ENCODE measurements at places on chromosomes 1 and 21.
A peak's percentile ranks its signal among the peaks of the same experiment; 100 is the strongest.

DNA sequence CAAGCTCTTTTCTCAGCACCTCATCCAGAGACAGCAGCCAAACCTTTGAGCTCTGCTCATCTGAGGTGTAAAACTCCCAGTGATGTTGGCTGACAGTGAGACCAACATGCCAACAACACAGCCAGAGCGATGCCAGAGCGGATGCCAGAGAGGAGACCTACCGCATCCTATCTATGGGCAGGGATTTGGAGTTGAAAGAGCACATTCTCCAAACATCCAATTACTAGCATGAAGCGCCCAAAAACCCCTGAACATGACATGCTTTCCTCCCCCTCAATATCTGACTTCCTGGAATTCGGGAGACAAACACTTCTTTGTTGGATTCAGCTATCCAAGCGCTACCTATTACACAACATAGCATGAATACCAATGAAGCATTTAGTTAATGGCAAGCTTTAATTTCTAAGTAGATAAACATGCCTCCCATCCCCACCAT lies 23.1 kb upstream of the PAXBP1 start:
- DNase-seq = no peak

- DNase-seq = no peak
Measured at GRCh38 chr1:176165573-176165972, 41.5 kb downstream of the COP1 start.

DNA sequence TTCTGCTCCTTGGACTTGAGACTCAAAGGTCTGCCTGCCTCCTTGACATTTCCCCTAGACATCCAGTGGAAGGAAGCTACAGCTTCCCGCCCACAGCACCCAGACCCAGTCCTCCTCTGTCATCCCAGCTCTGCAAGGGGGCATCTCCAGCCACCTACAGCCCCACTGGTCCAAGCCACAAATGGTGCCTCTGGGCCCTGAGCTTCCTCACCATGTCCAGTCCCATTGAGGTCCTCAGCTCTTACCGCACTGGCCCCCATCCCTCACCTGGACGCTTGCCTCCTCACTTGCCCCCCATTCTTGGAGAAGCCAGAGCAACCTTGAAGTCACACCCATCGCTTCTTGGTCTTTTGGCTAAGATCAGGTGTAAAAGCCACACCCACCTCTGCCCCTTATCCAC lies 13.2 kb downstream of the PODN start:
- DNase-seq = peak; percentile 51

- peak; percentile 88 for DNase-seq
Measured at GRCh38 chr21:45029948-45030681, 44.3 kb upstream of the ADARB1 start.

DNA sequence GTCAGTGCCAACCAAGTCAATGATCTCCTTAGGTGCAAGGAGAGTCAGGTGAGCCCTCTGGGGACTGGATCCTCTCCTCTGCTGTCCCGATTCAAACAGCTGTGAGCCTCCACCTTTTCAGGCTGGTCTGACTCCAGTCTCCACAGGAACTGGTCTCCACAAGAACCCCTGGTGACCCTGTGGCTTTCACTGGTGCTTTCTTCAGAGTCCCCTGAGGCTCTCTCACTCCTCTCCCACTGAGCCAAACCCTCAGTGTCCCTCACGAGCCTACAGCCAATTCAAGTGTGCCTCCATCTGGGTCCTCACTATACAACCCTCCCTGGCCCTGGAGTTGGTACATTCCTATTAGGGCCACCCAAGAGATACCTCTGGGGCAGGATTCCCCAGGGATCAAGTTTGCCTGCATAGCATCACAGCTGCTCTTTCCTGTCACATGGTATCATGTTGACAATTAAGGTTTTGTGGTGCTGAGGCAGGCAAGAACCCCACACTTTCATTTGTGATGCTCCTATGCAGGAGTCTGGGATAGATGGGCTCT lies 5.2 kb upstream of the NGF start:
- no peak for DNase-seq

DNA sequence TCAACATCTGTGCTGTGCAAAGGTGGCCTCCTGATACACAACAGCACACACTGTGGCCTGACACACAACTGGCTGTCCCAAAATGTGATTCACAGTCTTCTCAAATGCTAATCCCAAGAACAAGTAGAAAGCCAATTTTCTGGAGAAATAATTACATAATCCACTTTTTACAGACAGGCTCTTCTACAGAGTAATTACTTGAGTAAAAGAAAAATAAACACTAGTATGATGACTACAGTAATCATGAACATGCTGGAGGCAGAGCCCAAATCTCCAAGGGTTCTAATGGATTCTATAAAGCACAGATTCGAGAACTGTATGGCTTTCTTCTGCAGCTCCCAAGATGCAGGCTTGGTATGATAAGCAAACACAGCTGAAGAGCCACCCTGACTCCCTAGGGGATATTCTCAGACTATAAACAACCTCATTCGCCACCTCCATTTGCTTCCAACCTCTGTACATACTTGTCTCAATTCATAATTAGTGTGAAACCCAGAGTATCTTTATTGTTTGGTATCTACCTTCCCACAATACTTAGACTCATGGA lies 81.9 kb downstream of the SIPA1L2 start:
- DNase-seq = no peak

DNA sequence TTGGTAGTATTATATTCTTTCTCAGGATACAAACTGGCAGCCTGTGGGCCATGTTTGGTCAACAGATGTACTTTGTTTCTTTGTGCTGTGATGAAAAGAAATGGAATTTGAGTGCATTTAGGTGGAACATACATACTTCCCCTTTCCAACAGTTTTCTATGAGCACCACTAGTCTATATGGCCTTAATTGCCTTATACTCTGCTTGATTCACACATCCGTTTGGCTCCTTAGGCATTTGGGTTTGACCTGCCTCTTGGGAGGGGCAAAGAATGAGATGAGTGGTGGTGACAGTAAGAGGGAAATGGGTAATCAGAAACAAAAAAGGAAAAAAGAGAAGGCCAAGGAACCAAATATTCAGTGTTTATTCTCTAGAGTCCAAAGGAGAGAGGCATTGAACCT lies 17.0 kb downstream of the CFAP126 start:
- no peak for DNase-seq

- DNase-seq = no peak
Measured at GRCh38 chr1:186535388-186536133, 74.6 kb upstream of the PDC start.

DNA sequence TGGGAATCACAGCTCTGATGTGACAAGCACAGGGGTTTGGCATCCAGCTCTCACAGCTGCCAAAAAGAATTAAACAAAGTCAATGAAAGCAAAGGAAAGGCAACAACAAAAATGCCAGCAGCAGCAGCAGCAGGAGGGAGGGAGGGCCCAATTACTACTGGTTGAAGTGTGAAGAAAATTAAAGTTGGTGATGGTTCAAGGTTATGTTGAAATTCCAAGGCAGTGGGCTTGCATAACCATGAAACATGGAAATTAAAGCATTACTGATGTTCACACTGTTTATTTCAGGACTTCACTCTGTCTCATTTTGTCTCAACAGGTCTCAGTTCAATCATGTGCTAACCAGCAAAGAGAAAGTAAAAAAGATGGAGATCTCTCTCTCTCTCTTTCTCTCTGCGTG lies 220.3 kb upstream of the LYPLAL1 start:
- no peak for DNase-seq

GRCh38 chr1:166170075-166170474 lies 3.3 kb upstream of the FAM78B start:
- DNase-seq = no peak

Measured in mesenteric fat pad (tissue), 1 donor.